Ovary (tissue), 10 donors: ENCODE measurements at places on chromosomes 7 and 10. TPM values are rescaled to one million over a fixed set of nuclear protein-coding genes. Genes with fewer than 3 reads are reported as not detected.

GRCh38 chr10:93712593-93712992, 10.2 kb upstream of the FRA10AC1 start:
- H3K36me3 ChIP-seq = no peaks in the 10 kb centered on the region
- no peaks in the 10 kb centered on the region for H3K4me1 ChIP-seq
- H3K4me3 ChIP-seq = no peak overlapping the region
- no peak overlapping the region for H3K27ac ChIP-seq

The MINDY3 gene
- total RNA-seq = 35.0 TPM

DNA sequence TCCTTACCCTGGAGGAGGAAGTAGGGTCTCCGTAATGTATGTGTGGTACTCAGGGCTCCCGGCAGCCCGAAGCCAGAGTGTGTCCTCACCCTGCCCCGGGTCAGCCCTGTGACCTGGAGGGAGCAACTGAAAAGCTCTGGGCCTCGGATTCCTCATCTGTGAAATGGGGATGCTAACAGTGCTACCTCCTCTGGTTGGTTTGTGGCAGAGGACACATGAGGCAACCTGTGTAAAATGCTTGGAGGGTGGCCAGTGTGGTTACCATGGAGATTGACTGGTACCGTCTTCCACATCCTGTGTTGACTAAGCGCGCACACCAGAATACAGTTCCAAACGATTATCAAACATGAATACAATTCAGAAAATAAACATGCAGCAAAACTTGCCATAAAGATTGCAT, 163.8 kb upstream of the KLF6 start:
- no peak overlapping the region for H3K4me3 ChIP-seq
- H3K36me3 ChIP-seq = no peaks in the 10 kb centered on the region
- H3K4me1 ChIP-seq = no peaks in the 10 kb centered on the region
- DNase-seq = no peak

DNA sequence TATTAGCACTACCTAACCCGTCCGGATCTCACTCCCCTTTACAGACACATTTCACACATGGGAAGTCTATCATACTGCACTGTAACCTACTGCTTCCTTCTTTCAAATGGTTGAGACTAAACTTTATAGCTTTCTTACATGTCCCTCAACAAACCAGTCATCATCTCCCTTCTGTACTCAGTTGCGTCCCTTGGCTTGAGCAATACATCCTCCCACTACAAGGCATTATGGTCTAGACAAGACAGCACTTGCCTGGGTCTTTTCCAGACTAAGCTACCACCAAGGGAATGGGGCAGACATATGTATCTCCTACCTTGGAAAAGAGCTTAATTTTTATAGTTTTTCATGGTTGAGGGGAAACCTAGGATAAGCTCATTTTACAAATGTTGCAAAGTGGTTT, 575.2 kb downstream of the KCNMA1 start:
- no peak for DNase-seq
- no peaks in the 10 kb centered on the region for H3K27me3 ChIP-seq
- no peaks in the 10 kb centered on the region for H3K36me3 ChIP-seq

- no peak overlapping the region for H3K4me3 ChIP-seq
- no peaks in the 10 kb centered on the region for H3K27me3 ChIP-seq
- H3K36me3 ChIP-seq = no peaks in the 10 kb centered on the region
- no peak overlapping the region for H3K27ac ChIP-seq
- H3K4me1 ChIP-seq = no peaks in the 10 kb centered on the region
- DNase-seq = no peak
Observed at GRCh38 chr7:15643000-15643705, 43.3 kb downstream of the MEOX2 start.

- H3K27me3 ChIP-seq = no peaks in the 10 kb centered on the region
- no peak overlapping the region for H3K27ac ChIP-seq
- H3K36me3 ChIP-seq = no peaks in the 10 kb centered on the region
- DNase-seq = no peak
Observed at GRCh38 chr7:99394188-99394502, 14.3 kb downstream of the PDAP1 start.

The NRG3 gene
- 4.5 TPM for total RNA-seq

The MEST gene
- total RNA-seq = 27.8 TPM

DNA sequence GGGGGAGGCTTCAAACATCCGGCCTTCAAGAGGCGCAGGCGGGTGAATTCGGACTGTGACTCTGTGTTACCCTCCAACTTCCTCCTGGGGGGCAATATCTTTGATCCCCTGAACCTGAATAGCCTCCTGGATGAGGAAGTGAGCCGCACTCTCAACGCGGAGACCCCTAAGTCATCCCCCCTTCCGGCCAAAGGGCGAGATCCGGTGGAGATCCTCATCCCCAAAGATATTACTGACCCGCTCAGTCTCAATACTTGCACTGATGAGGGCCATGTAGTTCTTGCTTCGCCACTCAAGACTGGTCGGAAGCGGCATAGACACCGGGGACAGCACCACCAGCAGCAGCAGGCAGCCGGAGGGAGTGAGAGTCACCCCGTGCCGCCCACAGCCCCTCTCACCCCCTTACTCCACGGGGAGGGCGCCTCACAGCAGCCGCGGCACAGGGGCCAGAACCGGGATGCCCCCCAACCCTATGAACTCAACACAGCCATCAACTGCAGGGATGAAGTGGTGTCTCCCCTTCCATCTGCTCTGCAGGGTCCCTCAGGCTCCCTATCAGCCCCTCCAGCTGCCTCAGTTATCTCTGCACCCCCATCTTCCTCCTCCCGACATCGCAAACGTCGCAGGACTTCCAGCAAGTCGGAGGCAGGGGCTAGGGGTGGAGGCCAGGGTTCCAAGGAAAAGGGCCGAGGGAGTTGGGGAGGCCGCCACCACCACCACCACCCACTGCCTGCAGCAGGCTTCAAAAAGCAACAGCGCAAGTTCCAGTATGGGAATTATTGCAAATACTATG, 1.1 kb downstream of the MEPCE start:
- no peaks in the 10 kb centered on the region for H3K27me3 ChIP-seq
- peaks cover 21% of the 10 kb centered on the region for H3K4me1 ChIP-seq
- H3K36me3 ChIP-seq = no peaks in the 10 kb centered on the region
- peak; percentile 60 for DNase-seq

The CISD1 gene
- total RNA-seq = 29.2 TPM

- H3K36me3 ChIP-seq = no peaks in the 10 kb centered on the region
- peak; percentile 27 for DNase-seq
- H3K27ac ChIP-seq = no peak overlapping the region
- H3K4me1 ChIP-seq = no peaks in the 10 kb centered on the region
- no peaks in the 10 kb centered on the region for H3K27me3 ChIP-seq
Observed at GRCh38 chr10:43254881-43255633, 11.8 kb downstream of the RASGEF1A start.
